Upper lobe of right lung (tissue), 1 donor: ENCODE measurements at places on chromosomes 11 and 22.

DNA sequence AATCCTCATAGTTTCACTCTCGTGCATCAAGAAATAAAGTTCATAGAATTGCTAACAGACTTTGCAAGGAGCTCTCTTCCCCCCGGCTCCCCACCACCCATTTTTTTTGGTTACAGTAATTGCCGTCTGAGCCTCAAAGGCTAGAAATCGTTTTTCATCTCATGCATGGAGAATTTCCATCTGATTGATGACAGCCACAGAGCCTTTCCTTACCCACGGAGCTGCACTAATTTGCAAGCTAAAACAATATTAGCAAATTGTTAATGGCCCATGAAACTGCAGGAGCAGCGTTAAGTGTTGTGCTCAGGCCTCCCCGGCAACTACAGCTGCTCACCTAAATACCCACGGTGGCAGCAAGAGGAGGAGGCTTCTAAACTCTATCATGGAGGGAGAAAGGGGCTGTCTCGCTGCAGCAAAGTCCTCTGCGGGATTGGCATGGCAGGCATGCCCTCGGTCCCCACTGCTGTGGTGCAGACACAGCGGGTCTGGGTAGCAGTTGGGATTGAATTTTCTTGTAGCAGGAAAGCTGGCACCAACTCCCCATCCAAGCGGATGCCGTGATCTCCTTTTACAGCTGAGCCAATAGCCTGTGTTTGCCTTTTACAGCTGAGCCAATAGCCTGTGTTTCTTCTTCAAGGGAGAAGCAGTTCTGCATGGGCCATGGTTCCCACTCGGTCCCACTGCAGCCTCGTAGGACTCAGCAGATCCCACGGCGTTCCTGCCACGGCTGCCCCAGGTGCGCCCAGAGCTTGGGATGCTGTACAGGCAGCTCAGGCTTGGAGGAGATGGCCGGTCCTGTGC lies 412.3 kb downstream of the BRD1 start:
- no peak for DNase-seq

DNA sequence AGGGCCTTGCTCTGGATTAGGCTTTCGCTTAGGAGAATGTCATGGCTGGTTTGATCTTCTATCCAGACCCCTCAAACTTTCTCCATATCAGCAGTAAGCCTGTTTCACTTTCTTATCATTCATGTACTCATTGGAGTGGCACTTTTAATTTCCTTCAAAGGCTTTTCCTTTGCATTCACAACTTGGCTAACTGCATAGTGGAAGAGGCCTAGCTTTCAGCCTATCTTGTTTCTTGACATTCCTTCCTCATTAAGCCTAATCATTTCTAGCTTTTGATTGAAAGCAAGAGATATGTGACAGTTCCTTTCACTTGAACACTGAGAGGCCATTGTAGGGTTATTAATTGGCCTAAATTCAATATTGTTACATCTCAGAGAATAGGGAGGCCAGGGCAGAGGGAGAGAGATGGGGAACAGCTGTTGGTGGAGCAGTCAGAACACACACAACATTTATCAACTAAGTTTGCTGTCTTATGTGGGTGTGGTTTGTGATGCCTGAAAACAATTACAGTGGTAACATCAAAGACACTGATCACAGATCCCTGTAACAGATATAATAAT lies 37.7 kb upstream of the APOBEC3A start:
- no peak for DNase-seq

- DNase-seq: no peak
These were observed 38.6 kb upstream of the LRRC32 start for GRCh38 chr11:76708972-76709660.

- no peak for DNase-seq
These were observed 20.9 kb upstream of the KIAA0930 start for GRCh38 chr22:45261407-45262088.

- peak; percentile 80 for DNase-seq
These were observed 3.2 kb upstream of the RTN4R start for GRCh38 chr22:20271114-20271994.

- DNase-seq: no peak
These were observed 22.1 kb upstream of the MGAT3 start for GRCh38 chr22:39434721-39435120.
